ENCODE measurements at places on chromosomes 3 and 15. TPM values are rescaled to one million over a fixed set of nuclear protein-coding genes. Genes with fewer than 3 reads are reported as not detected.

PLSCR5 gene
- polyA plus RNA-seq, result not detected

SLC22A14 gene
- polyA plus RNA-seq, result 0.11 TPM

ISLR2 gene
- polyA plus RNA-seq, result 0.26 TPM

CCNB2 gene
- 0.79 TPM for polyA plus RNA-seq

NRROS gene
- 3.4 TPM for polyA plus RNA-seq

MYO5A gene
- 9.1 TPM for polyA plus RNA-seq

All from adipose tissue (tissue), 3 donors.